ELF-1 (cell line): ENCODE measurements at places on chromosomes 4 and X.

DNA sequence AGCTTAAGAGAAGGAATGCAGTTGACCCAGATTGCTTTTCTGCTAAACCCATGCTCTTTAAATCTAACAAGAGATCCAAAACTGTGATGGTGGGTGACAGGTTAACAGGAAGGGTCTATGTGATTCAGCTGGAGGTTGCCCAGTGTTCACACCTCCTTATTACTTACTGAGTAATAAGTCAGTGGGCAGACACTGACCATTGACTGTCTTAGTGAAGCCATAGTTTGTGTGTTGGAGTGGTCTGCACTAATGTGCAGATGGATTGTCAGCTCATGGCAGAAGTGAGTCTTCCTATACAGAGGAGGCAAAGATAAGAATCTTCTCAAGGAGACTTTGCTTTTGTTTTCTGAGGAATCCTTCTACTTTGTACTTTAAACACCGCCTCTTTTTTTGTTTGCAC is 15.2 kb upstream of the RUFY3 start:
- peak; percentile 26 for DNase-seq

- no peak for DNase-seq
These were observed 321.0 kb upstream of the CXXC4 start for GRCh38 chr4:104815665-104816064.

- no peak for DNase-seq
These were observed 3.4 kb upstream of the IDS start for GRCh38 chrX:149508467-149508866.

- no peak for DNase-seq
These were observed 100.3 kb upstream of the PDE5A start for GRCh38 chr4:119728692-119729593.

DNA sequence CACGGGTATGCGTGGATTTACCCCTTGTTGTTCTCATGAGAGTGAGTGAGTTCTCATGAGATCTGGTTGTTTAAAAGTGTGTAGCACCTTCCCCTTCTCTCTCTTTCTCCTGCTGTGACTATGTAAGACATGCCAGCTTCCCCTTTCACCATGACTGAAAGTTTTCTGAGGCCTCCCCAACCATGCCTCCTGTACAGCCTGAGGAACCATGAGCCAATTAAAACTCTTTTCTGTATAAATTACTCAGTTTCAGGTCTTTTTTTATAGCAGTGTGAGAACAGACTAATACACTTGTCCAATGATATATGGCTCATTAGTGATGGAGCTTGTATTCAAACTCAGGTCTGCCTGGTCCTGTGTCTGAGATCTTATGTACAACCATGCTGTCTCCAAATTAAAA is 28.5 kb upstream of the RTL3 start:
- DNase-seq: no peak

- no peak for DNase-seq
These were observed 9.2 kb upstream of the GABRA4 start for GRCh38 chr4:47002580-47002979.

DNA sequence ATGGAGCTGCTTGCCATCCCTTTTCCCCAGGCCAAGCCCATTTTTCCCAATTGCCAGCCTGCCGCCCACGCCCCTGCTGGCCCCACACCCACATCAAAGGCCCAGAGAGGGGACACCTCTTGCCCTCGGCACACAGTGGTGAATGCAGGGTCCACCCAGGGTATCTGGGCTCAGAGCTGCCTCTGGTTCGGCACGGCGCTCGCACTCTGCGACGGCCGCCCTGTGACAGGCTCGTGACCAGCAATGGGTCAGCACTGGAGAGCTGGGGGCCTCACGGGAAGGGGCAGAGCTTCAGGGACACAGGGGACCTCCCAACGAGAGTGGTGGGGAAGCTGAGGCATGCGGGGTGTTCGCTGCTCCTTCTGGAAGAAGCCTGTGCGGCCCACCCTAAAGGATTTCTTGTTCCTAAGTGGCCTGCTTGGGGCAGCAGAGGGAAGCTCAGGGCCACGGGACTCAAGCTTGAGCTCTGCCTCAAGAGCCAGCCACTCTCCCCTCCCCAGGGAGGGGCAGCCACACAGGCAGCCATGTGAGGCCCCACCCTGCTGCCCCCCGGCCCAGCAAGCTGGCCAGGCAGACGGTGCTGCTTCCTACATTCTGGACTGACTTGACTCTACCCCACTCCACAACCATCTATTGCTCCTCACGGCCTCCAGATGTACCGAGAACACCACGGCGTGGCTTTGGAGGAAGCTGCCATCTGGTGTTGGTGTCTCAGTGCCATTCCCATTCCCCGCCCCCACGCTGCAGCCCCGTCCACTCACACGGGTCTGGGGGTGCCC is 73.7 kb downstream of the ABLIM2 start:
- DNase-seq: no peak

DNA sequence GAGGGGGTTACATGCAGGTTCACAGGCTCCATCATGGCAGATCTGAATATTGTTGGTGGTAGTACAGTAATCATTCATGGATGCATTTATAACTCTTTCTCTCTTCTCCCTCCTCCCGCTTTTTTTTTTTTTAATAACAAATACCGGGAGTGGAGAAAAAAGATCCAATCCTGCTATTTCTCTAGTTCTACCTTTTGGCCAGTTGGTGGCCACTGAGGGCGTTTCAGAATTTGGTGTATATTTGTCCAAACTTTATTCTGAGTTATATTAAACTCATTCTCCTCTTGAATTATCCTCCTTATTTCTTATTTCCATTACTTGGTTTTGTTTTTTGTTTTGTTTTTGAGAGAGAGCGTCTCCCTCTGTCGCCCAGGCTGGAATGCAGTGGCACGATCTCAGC is 74.8 kb downstream of the HMGB2 start:
- no peak for DNase-seq

DNA sequence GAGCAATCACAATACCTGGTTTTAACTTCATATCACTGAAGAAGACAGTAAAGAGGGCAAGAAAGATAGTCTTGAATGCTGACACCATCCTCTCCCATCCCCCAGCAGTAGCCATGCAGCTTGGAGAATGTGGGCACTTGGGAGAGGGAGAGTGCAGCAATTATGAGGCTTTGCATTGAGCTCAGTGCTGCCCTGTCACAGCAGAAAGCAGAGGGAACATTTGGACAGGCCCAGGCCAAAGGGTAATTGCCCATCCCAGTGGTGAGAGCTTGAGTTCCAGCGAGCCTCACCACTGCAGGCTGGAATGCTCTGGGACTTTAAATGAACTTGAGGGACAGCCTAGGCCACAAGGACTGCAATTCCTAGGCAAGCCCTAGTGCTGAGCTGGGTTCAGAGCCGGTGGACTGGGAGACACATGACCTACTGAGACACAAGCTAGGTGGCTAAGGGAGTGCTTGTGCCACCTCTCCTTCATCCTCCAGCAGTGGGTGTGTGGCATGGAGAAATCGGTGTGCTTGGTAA is 36.3 kb downstream of the CORIN start:
- DNase-seq: no peak

- no peak for DNase-seq
These were observed 93.8 kb downstream of the MAMLD1 start for GRCh38 chrX:150456941-150457340.

GRCh38 chr4:148445071-148445859 is 3.1 kb upstream of the NR3C2 start:
- DNase-seq: peak; percentile 51

GRCh38 chr4:108529102-108529501 is 91.3 kb upstream of the RPL34 start:
- no peak for DNase-seq
